ENCODE measurements at places on chromosomes 16 and 17.

GRCh38 chr17:17425591-17425990, 51.2 kb upstream of the MED9 start:
- no peak for DNase-seq

DNA sequence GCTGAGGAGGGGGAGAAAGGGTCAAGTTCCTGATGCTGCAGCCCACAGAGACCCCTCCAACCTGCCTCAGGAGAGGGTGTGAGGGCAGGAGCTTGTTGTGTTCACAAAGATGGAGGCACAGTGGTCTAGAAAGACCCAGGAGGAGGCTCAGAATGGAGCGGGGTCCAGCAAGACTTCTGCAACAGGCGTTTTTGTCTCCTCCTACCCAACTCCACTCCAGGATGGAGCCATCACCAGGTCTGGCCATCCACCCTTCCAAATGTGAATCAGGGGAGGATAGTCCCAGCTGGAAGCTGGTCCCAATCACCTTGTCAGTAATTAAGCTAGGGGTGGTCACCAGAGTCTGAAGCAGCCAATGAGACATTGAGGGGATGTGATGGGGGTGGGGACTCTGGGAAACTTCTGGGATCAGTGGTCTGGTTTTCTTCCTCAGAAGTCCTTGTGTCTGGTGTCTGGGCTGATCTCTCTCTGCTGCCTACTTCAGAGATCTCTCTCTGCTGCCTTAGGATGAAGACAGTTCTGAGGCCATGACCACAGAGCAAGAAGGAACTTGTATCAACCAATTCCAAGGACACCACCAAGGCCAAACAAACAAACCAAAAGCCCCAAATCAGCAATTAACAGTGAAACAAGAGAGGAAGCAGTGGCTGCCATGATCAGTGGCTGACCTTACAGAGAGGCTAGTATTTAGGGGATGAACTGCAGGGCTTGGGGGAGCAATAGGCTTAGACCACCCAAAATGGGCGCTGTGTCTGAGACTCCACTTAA, 14.5 kb downstream of the CD300LB start:
- DNase-seq: no peak

DNA sequence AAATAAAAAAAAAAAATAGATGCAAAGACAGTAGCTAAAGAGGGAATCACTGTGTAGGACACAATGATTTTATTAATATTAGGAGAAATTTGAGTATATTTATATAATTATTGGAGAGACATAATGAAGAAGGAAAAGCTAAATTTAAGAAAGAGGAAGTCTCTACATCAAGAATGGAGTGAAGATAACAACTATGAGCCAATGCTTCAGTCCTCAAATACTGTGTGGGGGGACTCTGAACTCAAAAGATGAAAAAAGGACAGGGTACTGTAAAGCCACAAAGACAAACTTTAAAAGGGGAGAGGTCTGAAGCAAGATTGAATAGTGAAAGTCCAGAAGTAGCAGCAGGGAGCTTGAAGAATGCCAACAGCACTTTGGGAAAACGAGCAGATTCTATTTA, 44.7 kb downstream of the SKAP1 start:
- DNase-seq: no peak

- no peak for DNase-seq
These were observed 114.6 kb upstream of the NOG start for GRCh38 chr17:56478836-56479447.

- no peak for DNase-seq
These were observed 87.4 kb downstream of the ANKRD11 start for GRCh38 chr16:89402962-89403361.

DNA sequence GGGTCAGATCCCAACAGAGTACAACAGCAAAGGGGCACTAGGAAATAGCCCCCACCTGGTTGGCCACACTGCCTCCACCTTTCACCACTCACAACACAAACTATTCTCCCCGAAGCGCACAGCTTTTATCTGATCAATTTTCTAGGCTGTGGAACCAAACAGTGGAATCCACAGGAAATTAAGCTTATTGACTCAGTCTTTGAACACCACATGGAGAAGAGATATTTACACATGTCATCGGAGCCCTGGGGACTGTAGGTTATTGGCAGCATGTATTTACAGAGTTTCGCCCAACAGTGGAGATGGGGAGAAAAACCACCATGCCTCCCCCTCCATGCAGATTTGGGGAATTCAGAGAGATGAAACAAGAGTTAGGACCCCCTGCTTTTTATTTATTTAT, 154.8 kb downstream of the XYLT1 start:
- no peak for DNase-seq

GRCh38 chr17:34542700-34543336, 36.6 kb upstream of the TMEM132E start:
- DNase-seq: no peak

DNA sequence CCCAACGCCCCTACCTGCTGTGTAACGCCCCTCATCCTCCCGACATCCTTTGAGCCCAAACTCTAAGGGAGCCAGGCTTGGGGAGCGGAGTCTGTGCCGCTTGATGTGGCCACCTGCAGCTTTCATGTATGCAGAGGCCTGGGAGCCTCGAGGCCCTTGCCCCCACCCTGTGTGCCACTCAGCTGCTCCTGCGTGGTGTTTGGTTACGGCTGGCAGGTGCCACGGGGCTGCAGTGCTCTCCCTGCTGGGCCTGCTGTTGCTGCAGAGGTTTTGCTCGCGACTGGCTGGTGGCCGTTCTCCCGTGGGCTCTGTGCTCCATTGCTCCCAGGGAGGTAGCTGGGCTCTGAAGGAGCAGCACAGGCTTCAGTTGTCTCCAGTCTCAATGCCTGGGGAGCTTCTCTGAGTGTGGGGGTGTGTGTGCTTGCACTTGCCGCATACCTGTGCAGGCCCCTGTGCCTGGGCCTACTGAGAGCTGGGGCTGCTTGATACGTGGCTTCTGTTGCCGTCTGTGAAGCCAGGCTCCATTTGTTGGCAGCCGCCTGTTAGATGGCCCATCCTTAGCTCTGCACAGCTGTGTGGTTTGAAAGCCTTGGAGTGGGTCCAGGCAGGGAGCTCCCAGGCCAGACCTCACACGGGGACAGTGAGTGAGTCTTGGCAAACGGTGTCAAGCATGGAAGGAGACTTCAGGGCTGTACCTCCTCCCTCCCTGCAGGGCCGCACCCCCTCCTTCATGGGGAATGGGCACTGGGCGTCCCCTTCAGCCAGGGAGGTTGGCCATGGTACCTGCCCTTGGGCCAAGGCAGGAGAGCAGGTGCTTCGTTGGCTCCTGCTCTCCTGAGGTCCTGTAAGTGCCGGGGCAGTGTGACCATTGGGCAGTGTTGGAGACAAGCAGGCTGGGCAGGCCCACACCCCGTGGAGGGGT, 47.2 kb downstream of the PDPK1 start:
- no peak for DNase-seq

GRCh38 chr17:35878361-35878760, 1.8 kb downstream of the CCL5 start:
- no peak for DNase-seq

GRCh38 chr17:79965806-79966205, 69.9 kb downstream of the TBC1D16 start:
- no peak for DNase-seq

DNA sequence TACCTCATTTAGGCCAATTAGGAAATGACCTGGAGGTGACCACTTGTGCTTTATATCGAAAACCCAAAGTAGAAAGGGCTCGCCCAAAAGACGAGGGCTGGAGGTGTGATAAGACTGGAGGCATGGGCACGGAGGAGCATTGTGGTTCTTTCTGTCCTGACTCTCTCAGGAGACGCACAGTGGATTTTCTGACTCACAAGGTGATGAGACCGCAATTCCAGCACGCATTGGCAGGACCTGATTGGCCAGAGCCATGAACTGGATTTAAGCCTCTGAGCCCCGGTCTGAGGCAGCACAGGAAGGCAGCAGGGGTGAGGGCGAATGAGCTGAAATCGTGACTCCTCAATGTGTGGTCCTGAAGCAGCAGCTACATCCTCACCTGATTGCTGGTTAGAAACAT, 559.1 kb upstream of the SALL1 start:
- DNase-seq: no peak

GRCh38 chr16:31143694-31144148, 6.1 kb downstream of the PRSS36 start:
- DNase-seq: no peak

GRCh38 chr16:69315486-69316311, 4.5 kb downstream of the VPS4A start:
- no peak for DNase-seq

- no peak for DNase-seq
These were observed 23.0 kb downstream of the DNAH2 start for GRCh38 chr17:7740481-7741001.

GRCh38 chr16:79595931-79596450, 4.5 kb downstream of the MAF start:
- no peak for DNase-seq

DNA sequence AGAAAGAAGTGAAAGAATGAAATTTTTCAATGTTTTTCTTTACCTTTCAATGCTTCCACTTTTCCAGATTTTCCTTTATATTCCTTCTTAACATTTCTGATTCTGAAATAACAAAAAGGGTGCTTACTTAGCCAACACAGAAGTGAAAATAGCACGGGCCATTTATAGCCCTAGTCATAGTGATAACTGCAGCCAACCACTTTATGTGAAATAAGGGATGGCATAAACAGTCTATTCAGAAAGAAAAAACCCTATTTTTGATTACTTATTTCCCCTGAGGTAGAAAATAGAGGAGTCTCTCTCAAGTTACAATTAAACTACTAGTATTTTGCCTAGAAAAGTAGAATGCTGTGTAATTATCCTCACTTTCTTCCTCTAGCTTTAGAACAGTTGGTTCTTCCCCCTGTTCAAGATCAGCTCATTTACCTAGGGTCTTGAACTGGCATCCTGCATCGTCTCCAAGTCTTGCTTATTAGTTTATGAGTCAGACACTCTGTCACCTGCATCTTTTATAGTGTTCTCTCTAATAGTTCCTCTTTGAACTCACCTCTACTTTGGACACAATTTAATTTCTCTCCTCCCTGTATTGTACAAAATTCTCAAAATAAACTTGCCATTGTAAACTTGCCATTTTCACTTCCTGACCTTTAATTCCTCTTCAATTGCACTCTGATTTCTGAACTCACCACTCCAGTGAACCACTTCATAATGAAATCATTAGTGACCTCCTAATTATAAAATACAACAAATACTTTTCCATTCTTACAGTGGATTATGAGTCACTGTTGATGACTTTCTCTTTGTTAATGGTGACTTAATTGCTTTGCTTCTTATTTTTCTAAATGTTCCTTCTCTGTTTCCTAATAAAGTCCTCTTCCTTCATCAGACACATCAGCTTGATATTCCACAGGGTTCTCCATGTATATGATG, 23.6 kb downstream of the ABCA6 start:
- DNase-seq: no peak
